Lung (tissue), 17 donors: ENCODE measurements at places on chromosomes 3 and 15.

DNA sequence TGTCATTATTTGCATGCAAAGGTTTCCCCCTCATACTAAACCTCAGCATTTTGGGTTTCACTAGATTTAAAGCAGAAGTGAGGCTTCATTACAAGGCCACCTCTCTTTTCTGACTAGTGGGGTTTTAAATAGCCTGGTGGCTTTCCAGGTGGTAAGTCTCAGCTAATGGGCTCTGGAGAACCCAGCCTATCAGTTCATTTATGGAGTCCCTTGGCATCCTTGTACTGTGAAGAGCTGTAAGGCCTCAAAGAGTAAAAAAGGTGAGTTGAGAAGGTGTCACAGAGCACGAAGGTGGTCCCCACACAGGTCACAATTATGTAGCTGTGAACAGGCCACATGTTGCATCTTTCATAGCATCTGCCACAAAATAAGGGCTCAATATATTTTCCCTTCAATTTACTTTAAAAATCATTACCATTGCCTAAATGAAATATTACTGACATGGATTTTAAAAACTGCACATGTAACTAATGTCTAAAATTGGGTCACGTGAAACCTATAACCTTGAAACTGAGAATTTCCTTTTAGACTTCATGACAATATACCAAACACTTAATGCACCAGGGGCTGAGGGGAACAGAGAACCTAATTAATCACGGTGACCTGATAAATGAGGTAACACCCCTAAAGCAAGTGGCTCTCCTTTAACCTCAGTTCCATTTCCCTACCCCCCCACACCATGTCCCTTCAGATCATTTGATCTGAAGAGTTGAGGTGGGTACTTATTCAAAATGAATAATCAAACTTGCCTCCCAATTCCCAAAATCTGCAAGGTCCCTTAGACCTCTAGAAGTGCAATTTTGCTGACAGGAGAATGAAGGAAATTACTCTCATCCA lies 1.3 kb downstream of the NGLY1 start:
- no peak for DNase-seq

GRCh38 chr3:133264920-133265319 lies 134.9 kb upstream of the BFSP2 start:
- DNase-seq: no peak

DNA sequence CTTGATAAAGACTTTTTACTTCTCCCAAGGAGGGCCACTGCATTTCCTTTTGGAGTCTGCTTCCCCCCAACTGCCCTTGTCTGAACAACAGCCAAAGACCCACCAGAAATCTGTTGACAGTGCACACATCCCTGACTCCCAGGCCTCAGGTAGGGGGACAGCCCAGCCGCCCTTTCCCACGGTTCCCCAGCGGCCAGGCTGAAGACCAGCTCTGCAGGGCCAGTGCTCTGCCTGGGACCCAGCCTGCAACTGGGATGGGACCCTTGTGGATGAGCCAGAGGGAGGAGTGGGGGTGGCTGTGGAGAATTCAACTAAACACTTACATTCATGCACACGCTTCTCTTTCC lies 8.1 kb upstream of the PRR23E start:
- DNase-seq: no peak

DNA sequence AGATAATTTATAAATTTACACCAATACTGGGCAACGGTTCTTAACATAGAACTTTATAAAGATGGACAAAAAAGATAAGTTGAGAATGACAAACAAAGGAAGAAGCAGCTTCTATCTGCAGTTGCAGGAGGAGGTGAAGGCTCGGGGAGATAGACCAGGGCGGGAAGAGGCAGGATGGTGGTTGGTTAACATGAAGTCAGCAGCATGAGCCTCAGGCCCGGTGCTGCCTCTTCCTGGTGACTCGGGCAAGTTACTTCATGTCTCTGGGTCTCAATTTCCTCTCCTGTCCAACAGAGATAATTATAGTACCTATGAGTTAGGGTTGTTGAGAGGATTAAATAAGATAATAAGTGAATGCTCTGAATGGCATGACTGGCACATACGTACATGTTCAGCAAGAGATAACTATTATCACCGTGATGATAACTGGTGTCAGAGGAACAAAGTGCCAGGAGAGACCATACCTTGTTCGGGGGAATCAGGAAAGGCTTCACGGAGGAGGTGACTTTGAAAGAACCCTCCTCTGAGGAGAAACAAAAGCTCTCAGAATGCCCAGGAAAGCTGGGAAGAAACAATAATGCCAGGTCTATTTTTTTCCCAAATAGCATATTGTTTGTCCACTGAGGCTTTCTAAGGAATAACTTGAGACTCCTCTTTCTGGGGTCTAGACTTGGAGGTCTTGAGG lies 4.4 kb downstream of the PAK6 start:
- no peak for DNase-seq

DNA sequence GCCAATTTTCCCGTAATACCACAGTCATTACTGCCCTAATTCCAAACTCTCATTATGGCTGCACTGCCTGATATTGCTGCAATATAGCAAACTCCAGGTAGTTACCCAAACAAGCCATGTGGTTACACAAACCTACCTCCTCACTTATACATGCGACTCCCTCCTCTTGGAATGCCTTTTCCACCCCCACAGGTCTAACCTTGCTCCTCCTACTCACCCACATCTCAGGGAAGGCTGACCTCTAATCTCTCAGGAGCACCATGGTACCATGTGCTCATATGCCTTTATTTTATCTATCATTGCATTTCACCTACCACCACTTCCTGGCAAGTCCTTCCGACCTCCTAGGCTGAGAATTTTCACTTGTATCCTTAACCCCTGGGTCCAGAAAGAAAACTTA lies 2.9 kb downstream of the RBPMS2 start:
- no peak for DNase-seq
